Hindlimb muscle (tissue), 1 donor: ENCODE measurements at places on chromosomes 7 and 10. TPM values are rescaled to one million over a fixed set of nuclear protein-coding genes. Genes with fewer than 3 reads are reported as not detected.

GRCh38 chr10:60892571-60892970 lies 51.4 kb downstream of the RHOBTB1 start:
- DNase-seq: no peak

The C10orf53 gene
- not detected for polyA plus RNA-seq

- no peak for DNase-seq
These were observed 83.4 kb upstream of the ANLN start for GRCh38 chr7:36306222-36306621.

The TEX36 gene
- not detected for polyA plus RNA-seq

The CCL26 gene
- polyA plus RNA-seq: 1.6 TPM

The NEURL1 gene
- 40.7 TPM for polyA plus RNA-seq

DNA sequence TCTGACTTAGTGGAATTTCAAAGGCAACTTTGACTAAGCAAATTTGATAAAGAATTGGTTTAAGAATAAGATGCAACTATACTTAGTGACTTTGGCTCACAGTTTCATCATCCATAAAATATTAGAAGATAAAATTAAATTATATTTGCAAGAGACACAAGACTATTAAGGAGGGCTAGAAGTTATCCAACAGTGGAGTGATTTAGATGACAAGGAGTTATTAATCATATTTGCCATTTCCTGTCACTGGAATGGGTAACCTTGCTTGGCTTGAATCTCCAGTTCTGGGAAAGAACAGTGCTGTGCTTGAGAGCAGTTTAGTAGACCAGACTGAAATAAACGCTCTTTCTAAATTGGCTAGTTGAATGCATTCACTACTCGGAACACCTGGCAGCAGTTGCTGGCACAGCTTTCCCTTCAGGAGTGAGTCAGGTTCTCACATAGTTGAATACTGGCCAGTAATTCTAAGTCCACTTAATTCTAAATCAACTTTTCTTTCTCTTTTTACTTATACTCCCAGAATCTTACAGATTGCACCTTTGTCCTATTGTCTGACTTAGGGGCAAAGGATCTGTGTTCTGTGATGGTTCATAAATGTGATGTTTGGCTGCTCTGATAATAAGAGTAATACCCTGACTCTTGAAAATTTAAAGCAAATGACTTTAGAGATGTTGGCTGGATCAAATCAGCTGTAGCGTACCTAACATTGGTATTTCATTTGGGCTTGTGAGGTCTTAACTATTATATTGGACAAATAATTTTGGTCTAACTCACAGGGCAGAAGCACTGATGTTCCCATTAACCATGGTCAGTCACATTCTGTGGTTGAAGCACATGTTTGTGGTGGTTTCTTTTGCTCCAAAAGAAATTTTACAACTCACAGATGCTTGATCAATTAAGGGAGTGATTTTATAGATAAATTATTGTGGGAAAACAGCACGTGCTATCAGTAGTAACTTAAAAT lies 16.6 kb downstream of the STMP1 start:
- peak; percentile 53 for DNase-seq

- no peak for DNase-seq
These were observed 110.9 kb downstream of the PRTFDC1 start for GRCh38 chr10:24841530-24841929.

DNA sequence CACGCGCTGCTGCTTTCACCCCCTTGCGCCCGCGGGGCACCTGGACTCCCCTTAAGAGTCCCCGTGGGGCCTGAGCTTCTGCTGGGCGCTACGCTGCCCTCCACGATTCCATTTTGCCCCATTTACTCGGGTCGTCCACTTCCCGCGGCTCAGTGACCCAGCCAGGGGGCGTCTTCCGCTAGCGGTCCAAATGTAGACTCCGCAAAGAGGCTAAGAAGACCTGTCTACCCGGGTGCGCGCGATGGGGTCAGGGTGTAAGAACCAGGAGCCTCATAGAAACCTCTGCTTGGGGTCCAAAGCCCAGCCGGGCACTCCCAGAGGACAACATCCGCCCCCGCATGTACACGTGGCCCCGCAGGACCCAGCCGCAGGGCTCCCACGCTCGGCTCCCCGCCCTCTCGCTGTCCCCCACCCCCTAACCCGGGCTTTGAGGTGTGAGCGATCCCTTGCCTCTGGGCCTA lies 5.2 kb upstream of the HMX2 start:
- no peak for DNase-seq
